ENCODE measurements at places on chromosomes 5 and 9. TPM values are rescaled to one million over a fixed set of nuclear protein-coding genes. Genes with fewer than 3 reads are reported as not detected.
A peak's percentile ranks its signal among the peaks of the same experiment; 100 is the strongest.

- peak; percentile 72 for DNase-seq
Measured at GRCh38 chr9:1173211-1173610, 123.1 kb downstream of the DMRT2 start.

DNA sequence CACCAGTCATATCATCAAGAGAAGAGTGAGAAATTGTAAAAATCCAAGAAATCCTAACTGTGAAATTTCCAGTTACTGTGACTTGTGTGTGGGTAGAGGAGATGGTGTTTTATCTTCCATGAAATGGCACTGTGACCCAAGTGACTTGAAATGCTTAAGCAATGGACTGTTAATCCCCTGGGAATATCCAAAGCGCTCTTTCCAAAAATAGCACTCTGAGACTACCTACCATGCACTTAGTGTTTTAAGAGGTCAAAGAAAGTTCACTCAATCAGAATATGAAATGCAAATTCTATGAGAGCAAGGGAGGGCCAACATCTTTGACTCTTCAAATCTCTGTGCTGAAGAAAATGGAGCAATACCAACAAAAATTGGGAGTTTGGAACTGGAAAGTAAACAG lies 244.0 kb downstream of the GABRB2 start:
- no peak for DNase-seq

DNA sequence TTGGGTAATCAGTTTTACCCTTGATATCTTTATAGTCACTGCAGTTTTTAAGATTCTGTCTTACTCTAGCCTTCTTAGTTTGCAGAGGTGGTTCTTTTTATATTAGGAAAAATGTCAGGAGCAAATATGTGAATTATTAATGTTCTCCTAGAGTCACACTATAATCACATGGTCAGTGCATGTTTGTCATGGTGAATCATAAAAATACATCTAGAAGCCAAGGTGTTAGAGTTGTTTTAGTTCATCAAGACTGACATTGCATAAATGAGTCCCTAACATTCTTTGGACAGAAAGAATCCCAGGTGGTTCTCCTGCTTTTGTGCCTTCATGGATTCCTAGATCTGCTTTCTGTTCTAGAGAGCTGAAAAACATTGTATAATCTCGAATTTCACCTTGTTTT lies 22.9 kb downstream of the ATG10 start:
- DNase-seq = no peak

Gene SMAD5
- total RNA-seq = 120 TPM
